Inflammatory macrophage treated with lipopolysaccharide for 1 hour (primary cell): ENCODE measurements at places on chromosomes 12 and 14.

- DNase-seq, result no peak
These were observed 250.1 kb downstream of the NUAK1 start for GRCh38 chr12:105888696-105889095.

GRCh38 chr14:23653051-23653450 lies 16.9 kb downstream of the DHRS2 start:
- DNase-seq, result no peak

DNA sequence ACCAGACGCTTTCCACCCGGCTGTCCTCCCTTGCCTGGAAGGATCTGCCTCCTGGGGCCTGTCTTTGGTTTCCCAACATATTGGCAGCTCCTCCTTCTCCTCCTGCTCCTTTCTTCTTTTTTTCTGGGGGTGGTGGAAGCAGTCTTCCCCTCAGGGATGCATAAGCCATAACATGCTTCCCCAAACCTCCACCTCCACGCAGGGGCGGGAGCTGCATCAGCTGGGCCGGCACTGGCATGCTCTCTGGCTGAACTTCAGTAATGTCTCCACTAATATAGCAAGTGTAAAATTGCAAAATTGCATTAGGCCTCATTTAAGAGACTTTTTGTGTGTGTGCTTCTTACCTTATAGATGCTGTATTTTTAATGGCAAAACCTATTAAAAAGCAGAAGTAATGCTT lies 58.6 kb downstream of the GLT1D1 start:
- peak; percentile 17 for DNase-seq

DNA sequence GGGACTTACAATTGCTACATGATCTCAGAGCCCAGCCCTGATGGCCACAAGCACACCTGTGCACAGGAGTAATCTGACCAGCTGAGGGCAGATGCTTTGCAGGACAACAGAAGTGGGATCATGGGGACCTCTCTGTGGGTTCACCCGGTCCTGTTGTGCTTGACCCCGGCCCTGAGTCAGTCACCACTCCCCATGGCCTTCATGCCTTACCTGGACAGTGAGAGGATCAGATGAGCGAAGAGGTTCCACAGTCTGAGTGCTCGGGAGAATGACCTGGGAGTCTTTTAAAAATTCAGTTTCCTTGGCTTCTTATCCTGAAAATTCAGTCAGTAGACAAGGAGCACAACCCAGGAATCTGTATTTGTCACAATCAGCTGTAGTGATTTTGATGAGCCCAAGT lies 88.1 kb downstream of the NTF3 start:
- no peak for DNase-seq

DNA sequence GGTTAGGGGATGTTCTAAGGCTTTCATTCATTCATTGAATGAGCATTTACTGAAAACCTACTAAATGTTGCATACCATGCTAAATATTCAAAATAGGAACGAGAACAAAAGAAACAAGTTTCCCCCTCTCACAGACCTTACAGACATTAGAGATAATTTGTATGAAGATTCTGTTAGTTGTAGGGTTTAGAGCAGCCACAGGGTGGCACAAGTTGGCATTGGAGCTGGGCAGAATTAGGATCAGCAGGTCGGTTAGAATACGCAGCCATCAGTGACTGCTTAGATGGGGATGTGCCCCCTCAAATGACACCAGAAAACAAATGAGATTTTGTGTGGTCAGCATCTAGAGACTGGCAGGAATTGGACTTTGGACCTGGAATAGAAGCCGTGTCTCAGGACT lies 166.3 kb upstream of the DAAM1 start:
- no peak for DNase-seq

DNA sequence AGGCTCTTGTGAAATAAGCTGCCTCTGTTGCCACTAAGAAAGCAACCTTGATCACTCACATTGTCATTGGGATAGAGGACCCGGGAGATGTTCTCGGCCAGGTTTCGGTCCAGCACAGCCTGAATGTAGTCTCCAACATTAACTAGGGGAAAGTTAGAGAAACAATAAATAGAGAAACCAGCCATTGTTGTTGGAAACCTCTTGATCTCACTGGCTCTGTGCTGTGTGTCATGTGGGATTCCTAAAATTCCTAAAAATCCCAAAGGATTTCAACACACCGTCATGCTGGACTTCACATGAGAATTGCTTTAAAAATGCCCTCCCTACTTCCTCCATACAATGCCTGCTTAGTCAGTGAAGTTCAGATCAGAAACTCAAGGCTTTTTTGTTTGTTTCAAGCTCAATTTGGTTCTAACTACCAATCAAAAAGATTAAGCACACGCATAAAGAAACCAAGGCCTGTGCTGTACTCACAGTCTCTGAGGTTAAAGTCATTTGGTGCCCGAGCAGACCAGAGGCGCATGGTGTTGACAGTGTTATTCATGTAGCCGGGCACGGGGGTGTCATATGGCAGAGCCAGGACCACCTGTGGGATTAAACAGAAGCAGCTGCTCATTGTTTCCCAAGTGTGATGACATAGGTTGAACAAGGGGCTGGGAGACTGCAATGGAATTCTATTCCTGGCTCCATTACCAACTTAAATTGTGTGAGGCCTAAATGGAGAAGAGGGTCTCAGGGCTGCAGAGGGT lies 23.6 kb downstream of the PYGL start:
- DNase-seq, result no peak

GRCh38 chr14:94543449-94544124 lies 17.7 kb upstream of the SERPINA4 start:
- no peak for DNase-seq

GRCh38 chr12:130571089-130571488 lies 145.0 kb downstream of the RIMBP2 start:
- no peak for DNase-seq

DNA sequence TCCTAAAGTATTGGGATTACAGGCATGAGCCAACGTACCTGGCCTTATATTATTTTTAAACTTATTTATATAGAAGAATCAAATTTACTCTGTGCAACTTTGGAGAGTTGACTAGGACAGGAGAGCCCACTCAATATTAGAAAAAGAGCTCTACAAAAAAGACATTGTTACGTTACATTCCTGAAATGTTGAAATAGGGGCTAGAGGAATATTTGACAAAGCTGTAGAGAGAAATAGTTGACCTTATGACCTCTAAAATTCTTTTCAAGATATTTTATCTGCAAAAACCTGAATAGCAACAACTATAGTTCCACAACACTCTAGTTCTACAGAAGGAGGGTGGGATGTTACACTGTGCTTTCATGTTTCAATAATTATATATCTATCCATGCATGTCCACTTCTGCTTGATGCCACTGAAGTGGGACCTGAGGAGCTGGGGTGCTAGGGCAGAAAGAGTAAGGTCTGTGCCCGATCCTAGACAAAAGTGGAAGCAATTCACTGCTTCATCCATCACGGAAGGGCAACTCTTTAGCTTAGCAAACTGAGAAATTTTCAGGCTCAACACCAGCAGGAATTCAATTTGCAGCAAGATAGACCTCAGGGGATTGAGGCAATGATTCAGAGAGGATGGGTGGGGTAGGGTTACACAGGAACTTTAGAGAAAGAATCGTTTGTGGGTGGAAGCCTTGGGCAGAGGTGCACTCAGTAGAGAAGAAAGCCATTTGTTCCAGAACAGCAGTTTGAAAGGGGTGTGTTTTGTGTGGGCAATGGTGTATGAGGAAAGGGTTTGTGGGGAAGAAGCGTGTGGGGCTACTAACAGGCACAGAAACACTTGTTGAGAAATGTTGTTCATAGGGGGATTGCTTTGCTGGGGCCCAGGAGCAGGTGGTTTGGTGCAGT lies 16.0 kb upstream of the RNASE10 start:
- peak; percentile 53 for DNase-seq

GRCh38 chr12:18382236-18382885 lies 121.0 kb downstream of the PIK3C2G start:
- no peak for DNase-seq
